ENCODE measurements at places on chromosomes 2 and 18.

DNA sequence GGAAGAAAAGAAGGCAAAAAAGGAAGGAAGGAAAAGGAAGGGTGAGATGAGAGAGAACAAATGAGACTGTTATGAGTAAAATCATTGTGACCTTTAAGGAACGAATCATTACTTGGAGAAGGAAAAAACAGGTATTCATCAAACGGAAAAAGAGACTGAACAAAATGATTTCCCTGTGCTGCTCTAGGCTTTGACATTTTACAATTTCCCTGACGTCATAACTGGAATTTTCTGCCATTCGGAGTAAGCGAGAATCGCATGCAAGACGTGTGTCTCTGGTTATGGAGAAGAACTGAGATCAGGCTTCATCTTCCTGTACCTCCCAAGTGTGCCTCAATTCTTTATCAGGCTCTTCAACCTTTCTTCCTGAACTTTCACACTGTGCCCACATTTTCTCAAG lies 534.7 kb upstream of the KLHL29 start:
- DNase-seq, result no peak

GRCh38 chr2:170712653-170713542 lies 2.2 kb upstream of the SP5 start:
- DNase-seq, result peak; percentile 28

DNA sequence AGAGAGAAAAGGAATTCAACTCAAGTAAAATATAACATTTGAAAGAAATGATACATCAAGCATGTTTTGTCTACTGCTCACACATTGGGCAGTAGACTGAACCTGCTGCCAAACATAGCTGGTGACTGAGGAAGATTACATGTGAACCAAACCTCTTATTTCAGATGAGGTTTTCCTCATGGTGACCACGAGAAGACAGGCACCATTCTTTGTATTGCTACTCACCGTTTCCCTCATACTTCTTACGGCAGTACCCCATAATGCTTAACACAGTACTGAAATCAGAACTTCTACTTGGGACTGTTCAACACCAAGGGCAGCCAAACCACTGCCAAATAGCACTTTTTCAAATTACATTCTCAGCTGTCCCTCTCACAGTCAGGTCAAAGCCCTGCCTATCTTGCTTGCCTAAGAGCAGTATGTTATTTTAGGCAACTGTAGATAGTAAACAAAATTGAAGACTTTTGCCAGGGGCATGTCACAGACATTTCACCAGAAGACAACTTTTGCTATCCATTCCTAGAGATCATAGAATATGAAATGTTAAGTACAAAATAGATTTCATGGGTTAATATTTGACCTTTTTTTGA lies 167.1 kb upstream of the DOK6 start:
- no peak for DNase-seq

- DNase-seq, result no peak
These were observed 43.6 kb upstream of the PGAP1 start for GRCh38 chr2:196970099-196970498.

DNA sequence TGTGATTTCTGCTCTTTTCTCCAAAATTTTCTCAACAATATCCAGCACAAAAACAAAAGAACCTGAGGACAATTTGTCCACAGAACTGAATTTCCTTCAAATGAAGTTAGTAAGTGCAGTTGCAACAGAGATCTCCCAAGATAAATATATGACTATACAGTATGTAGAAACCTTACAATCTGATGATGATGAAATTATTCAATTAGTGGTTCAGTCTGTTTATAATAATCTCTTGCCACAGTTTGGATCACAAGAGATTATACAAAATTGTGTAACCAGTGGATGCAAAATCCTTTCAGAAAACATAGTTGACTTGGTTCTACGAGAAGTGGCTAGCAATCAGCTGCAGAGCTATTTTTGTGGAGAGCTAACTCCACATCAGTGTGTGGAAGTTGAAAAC lies 68.7 kb downstream of the FSIP2 start:
- no peak for DNase-seq

GRCh38 chr2:229045671-229046070 lies 225.4 kb downstream of the PID1 start:
- no peak for DNase-seq

All from GM20000 (cell line).